NCI-H510A treated with DMSO at 0.1 percent for 48 hours (cell line): ENCODE measurements at places on chromosomes 16 and 17.

- DNase-seq: no peak
These were observed 39.4 kb downstream of the WDR45B start for GRCh38 chr17:82608816-82609215.

DNA sequence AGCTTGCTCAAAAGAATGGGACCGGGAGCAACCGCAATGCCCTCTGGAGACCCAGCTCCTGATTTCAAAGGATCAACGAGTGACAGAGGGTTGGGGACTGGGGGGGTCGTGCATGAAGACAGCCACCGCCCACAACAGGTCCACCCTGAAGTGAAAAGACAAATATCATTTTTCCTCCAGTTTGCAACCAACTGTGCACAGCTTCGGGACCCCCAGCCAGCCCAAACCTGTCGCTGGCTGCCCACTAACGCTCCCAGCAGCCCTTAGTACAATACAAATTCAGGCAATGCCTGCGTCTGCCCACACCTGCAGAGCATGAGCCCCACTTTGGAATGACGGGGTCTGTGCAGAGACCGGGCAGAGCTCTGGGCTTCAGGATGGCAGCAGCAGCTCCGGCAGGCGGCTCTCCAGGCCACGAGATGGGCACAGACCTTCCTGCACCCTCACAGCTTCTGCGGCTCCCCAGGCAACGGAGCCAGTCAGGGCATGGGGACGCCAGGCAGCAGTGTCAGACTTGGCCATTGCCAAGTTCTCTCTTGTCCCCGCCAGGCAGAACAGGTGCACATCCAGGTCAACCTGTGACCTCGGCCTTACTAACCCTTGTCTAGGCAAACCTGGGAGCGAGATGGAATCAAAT, 60.1 kb downstream of the TBC1D16 start:
- DNase-seq: no peak

- no peak for DNase-seq
These were observed 12.2 kb upstream of the FOXJ1 start for GRCh38 chr17:76153202-76153601.

DNA sequence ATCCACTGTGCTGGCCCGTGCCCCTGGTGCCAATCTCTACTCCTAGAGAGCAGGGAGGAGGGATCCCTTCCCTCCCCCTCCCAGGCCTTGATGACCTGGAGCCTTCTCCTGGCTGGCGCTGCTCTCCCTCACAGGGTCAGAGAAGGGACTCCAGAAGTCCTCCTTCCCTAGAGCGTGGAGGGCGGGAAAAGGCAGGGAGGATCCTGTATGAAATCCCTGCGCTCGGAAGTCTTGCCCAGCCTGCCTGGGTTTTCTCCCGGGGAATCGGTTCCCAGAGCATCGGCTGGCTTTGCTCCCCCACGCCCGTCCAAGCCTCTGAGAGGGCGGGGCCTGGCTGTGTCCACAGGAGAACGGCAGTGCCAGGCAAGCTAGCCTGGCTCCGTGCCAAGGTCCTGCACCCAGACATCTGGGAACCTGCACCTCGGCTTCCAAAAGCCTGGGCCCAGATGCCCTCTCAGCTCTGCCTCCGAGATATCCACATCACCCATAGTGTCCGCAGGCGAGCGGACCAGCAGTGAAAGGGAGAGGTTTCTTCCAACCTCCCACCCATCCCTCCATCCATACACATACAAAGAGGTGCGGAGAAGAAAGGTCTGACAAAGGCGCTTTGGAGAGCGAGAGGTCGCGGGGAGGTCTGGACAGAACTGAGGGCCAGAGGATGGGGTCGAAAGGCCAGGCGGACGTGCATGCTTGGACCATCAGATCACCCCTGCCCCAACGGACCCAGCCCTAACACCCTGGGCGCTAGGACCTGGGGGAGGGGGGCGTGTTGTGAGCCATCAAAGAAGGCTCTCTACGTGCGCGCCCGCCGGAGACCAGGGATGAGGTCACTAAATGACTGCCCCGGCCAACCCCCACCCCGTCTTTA, 1.1 kb downstream of the MPP2 start:
- peak; percentile 34 for DNase-seq

DNA sequence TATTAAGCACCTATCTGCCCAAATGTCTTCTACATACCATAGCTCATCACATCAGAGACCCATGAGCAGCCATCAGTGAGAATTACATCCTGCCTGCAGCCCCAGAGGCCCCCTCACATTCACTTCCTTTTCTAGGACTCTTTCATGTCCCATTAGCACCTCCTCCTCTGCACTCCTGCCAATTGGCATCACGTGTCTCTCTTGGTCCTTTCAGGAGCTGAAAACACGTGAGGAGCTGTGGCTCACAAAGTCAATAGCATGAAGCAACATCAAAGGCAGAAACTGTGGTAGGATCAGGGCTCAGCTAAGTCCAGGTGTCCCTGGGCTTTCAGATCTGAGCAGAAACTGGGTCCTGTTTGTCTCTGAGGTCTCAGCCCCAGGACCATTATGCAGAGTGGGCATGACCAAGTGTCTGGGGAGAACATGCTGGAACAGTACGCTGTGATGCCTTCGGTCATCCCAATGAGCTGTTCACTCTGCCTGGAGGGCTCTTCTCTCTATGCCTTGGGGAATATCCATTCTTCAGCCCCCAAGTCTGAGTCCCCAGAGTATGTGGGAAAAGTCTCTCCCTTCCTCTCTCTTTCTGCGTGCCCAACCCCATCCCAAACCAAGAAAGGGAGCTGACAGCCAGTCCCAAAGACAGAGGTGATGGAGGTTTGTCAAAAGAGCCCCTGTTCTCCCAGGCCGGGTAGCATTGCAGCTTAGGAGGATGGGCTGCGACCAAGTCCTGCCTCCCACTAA, 457.0 kb upstream of the CDH5 start:
- peak; percentile 67 for DNase-seq
